Body of pancreas (tissue), 4 donors: ENCODE measurements at places on chromosomes 1 and 21. TPM values are rescaled to one million over a fixed set of nuclear protein-coding genes. Genes with fewer than 3 reads are reported as not detected.

- H3K4me1 ChIP-seq = peaks cover 7% of the 10 kb centered on the region
- H3K27me3 ChIP-seq = no peaks in the 10 kb centered on the region
- no peak overlapping the region for H3K4me3 ChIP-seq
- no peak overlapping the region for H3K27ac ChIP-seq
- no peak for DNase-seq
- H3K36me3 ChIP-seq = no peaks in the 10 kb centered on the region
Measured at GRCh38 chr1:117523111-117523510, 82.7 kb upstream of the TENT5C start.

DNA sequence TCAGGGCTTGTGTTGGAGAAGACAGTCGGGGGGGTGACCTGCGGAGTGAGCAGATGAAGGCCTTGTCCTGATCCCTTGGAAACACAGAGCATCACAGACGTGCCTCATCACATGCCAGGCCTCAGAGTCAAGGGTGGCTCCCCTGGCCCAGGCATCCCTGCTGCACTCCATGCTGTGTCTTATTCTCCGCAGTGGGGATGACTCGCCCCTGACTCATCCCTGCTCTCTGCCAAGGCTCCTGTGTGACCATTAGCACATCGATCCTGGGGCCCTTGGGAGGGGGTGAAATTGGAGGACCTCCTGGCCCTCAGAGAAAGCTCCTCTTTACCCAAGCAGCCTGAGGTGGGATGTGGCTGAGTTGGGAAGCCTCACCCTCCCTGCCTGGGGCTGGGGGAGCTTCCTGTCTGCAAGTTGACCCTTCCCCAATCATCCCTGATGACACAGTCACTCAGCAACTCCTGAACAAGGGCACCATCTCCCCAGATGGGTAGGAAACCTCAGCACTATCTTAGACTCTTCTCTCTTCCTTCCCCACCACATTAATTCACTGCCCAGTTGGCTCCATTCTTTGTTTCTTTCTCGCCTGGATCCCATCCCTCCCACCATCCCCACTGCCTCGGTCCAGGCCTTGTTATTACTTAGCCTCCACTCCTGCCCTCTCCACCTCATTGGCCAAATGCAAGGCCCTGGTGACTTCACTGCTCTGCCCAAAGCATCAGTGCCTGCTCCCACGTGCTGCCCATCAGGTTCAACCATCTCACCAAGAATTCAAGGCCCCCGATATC, 74.6 kb downstream of the CAMK2N1 start:
- no peak overlapping the region for H3K4me3 ChIP-seq
- H3K36me3 ChIP-seq = no peaks in the 10 kb centered on the region
- H3K4me1 ChIP-seq = no peaks in the 10 kb centered on the region

- H3K27ac ChIP-seq = no peak overlapping the region
- H3K36me3 ChIP-seq = no peaks in the 10 kb centered on the region
- peaks cover 5% of the 10 kb centered on the region for H3K4me1 ChIP-seq
Measured at GRCh38 chr1:218361298-218362065, 16.3 kb downstream of the TGFB2 start.

MYBPH gene
- not detected for total RNA-seq

DNA sequence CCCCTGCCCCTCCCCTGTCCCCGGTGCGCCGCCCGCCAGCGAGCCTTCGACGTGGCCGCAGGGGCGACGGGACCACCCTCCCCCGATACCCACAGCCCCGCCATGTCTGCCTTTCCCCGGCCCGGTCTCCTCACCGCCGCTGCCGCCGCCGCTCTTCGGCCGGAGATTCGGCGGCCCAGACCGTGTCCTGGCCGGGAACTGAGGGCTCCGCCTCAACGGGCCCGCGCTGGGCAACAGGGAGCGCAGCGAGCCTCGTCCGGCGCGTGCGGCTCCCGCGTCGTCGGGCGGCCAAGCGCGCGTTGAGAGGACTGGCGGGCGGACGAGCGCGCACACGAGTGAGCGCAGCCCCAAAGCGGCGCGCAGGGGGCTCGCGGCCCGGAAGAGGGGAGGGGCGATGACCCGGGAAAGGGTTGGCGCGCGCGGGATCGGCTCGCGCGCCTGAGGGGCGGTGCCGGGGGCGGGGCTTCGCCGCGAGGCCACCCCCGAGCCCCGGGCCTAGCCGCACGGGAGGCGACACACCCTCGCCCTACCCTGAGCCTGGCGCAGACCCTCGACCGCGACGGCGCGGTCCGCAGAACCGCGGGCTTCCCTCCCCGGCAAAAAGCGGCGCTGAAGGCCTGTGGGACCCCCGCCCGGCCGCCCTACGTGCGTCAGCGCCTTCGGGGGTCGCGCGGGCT, at the start of gene BTG3:
Gene BTG3 (minus strand): TSS at position 337 of the 677 bp plus-strand sequence. CDS start 3,757 bp downstream, outside the sequence.
- peak within 1 kb of the TSS; percentile 83 for H3K27ac ChIP-seq
- DNase-seq = peak; percentile 83
- H3K36me3 ChIP-seq = no peaks in the 10 kb centered on the region
- H3K4me3 ChIP-seq = peak within 1 kb of the TSS; percentile 86
- peaks cover 16% of the 10 kb centered on the region for H3K4me1 ChIP-seq

GRCh38 chr1:181038399-181038873, 4.7 kb downstream of the MR1 start:
- H3K27ac ChIP-seq = no peak overlapping the region
- no peak overlapping the region for H3K4me3 ChIP-seq
- DNase-seq = peak; percentile 56
- no peaks in the 10 kb centered on the region for H3K27me3 ChIP-seq
- peaks cover 22% of the 10 kb centered on the region for H3K4me1 ChIP-seq
